ENCODE measurements at places on chromosomes 16 and 17.
A peak's percentile ranks its signal among the peaks of the same experiment; 100 is the strongest.

- DNase-seq = no peak
Observed at GRCh38 chr16:69307856-69308255, 3.3 kb upstream of the VPS4A start.

GRCh38 chr16:8855051-8855786 is 13.6 kb downstream of the CARHSP1 start:
- DNase-seq = peak; percentile 32

- DNase-seq = no peak
Observed at GRCh38 chr16:7332611-7333010, at the start of gene RBFOX1. TSS of gene RBFOX1 (plus strand) at chr16:7332845.

GRCh38 chr17:1953831-1954230 is 71.3 kb downstream of the RTN4RL1 start:
- DNase-seq = no peak

DNA sequence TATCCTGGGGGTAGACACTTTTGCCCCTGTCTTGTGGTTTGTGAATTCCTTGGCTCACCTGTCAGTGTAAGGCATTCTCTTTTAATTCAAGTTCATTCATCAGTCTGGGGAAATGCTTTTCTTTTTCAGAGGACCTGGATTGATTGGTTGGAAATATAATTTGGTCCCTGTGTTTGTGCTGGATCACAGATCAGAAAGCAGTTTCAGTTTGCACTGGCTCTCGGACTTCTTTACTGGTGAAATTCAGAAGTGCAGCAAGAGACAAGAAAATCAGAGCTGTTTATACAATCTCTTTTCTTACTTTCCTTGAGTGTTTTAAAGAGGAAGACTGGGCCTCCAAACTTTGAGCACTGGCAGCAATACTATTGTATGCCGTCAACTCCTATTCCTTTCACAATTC is 161.8 kb upstream of the KCNJ16 start:
- no peak for DNase-seq

GRCh38 chr16:22623351-22623781 is 112.7 kb downstream of the NPIPB5 start:
- no peak for DNase-seq

DNA sequence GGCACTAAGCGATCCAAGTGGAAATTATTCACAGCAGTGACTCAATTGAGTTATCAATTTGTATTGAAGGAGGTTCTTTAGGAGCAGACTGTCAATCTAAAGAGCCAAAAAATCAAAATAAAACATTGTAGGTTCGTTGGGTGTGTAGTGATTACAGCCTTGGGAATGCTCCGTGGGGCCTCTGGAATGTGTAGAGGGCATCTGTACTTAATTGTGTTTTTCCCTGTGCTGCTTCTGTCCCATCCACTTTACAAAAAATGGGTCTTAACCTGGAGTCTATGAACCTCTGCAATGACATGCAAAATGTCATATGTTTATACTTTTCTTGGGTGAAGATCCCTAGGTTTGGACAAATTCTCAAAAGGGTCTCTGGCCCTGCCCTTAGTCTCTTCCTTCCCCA is 215.1 kb downstream of the CCDC182 start:
- no peak for DNase-seq

DNA sequence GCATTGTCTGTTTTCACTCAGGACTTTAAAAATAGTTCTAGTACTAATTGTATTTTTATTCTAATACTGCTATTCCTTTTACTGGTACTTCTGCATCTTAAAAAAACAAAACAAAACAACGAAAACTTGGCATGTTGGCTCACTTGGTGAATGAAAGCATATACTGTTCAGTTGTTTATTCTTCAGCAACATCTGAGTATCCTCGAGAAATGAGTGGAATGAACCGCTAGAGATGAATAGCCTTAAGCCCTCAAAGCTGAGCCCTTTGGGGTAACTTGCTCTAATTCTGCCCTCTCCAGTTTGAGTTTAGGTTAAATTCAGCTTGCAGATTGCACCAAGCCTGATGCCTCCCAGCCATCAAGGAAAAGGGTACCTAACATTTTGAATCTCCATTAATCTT is 126.5 kb downstream of the WWOX start:
- DNase-seq = no peak

DNA sequence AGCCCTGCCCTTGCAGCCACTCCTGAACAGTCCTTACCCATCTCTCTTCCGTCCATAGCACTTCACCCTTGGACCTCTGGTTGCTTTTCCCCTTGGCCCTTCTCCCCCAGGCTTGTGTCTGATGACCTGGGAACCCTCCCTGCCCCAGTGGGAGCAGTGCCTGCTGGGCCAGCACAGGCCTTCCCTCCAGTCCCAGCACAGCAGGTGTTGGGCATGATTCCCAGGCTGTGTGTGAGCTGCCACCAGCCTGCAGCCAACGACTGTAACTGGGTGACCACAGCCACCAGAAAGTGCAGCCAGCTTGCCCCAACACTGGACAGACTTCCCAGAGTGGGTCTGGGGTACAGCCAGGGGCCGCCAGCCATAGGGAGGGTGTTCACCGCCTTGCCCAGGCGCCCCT is 30.0 kb downstream of the CRAMP1 start:
- no peak for DNase-seq

DNA sequence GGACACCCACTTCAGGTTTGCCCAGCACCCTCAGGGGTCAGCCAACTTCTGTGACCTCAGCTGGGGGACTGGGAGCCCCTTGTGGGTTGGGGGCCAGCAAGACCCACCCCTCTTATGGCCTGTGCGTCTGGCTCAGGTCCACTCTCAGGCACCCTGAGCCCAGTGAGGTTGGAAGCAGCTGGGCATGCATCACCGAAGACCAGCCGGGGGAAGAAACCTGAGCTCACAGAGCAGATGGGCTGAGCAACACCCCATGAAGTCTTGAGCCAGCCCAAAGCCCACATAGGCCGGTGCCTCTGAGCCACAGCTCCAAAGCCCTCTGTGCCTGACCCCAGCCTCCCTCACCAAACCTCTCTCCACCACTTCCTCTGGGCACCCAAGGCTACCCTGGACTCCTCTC is 166.7 kb downstream of the RBFOX3 start:
- DNase-seq = no peak

GRCh38 chr16:2244926-2245795 is 6.2 kb downstream of the ECI1 start:
- DNase-seq = no peak

DNA sequence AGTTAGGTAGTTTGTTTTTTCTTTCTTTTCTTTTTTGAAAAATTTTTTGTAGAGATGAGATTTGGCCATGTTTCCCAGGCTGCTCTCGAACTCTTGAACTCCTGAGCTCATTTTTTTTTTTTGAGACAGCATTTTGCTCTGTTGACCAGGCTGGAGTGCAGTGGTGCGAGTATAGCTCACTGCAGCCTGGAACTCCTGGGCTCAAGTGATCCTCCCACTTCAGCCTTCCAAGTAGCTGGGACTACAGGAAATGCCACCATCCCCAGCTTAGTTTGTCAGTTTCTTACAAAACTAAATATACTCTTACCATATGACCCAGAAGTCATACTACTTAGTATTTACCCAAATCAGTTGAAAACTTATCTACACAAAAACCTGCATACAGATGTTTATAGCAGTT is 14.4 kb upstream of the FBXO47 start:
- DNase-seq = no peak

GRCh38 chr17:58166682-58167081 is at the start of gene OR4D2:
TSS of gene OR4D2 (plus strand) at chr17:58166982. CDS start at chr17:58169656, 2,674 bp downstream.
- DNase-seq = no peak

DNA sequence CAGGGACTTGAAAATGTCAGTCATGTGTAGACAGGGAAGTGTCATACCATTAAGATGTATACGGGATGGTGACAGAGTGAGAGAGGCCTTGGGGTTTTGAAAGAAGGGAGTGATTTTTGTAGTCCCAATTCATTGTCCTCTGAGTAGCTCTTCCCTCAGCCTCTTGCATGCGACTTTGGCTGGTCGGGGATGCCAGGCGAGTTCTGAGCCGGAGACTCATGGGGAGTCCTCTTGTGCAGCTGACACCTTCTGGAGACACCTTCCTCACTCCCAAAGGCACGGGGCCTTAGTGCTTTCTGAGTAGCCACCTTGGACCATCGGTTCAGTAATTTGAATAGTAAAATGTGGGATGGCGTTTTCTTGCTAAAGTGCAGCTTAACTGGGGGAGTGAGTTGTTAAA is 144.7 kb downstream of the PRKCA start:
- no peak for DNase-seq

DNA sequence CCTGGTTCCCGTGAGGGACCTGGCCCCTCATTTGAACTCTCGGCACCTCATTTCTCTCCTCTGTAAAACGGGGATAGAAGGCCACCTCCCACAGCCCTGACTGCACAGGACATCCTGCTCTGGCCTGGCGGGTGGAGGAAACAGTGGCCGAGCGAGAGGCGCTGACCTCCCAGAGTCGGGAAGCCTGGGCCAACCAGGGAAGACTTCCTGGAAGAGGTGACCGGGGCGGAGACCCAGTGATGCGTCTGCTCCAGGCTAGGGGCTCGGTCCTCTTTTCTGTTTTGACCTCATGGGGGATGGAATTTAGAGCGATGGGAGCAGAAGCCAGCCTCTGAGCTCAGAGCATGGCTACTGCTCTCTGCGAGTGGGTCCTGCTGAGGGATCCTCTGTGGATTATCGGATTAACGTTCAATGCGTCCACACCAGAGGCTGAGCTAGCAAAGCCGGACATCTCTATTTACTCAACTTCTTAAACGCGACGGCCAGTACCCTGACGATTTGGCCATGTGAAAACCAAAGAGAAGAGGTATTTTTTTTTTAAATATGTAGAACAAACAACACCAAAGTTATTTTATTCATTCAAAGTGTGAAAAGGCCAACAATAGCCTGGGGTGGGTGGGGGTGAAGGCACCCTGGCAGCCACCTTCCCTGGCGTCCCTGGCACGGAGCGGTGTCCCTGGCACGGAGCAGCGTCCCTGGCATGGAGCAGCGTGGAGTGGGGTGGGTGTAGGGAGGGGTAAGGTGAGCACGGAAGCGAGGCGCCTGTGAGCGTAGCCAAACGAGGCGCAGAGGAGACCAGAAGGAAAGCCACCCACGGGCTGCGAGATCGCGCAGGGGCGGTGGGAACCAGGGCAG is 9.2 kb upstream of the MSLN start:
- DNase-seq = no peak

GRCh38 chr16:74591876-74592650 is 14.9 kb downstream of the GLG1 start:
- no peak for DNase-seq

DNA sequence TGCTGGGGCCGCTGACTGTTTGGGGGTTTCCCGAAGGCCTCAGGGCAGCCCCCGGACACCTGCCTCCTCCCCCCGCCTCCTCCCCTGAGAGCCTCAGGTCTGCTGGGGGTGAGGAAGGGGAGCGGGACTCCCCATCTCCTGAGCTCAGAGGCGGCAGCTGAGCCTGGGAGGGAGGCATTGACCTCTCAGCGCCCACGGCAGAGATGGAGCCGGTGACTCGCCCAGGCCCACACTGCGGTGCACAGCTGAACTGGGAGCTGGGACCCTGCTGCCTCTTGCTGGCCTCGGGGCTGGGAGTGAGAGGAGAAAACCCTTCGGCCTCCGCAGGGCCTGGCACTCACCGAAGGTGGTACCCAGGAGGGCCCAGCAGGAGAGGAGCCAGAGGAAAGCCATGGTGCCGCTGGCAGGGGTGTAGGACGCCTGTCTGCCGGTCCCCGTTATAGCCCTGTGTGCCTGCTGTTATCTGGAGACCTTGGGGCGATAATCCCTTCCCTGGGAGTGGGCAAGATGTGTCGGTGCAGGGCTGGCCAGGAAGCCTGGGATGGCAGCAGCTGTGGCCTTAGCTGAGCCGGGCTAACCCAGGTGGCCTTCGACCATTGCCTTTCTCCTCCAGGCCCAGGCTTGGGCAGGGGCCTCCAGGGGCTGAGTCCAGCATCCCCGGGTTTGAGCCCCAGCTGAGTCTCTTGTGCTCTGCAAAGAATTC is at the start of gene CTRB2:
Gene CTRB2, minus strand, starts transcription at position 413 of the 703 bp plus-strand sequence. Its CDS starts 20 bp downstream, at position 393.
- DNase-seq = no peak

DNA sequence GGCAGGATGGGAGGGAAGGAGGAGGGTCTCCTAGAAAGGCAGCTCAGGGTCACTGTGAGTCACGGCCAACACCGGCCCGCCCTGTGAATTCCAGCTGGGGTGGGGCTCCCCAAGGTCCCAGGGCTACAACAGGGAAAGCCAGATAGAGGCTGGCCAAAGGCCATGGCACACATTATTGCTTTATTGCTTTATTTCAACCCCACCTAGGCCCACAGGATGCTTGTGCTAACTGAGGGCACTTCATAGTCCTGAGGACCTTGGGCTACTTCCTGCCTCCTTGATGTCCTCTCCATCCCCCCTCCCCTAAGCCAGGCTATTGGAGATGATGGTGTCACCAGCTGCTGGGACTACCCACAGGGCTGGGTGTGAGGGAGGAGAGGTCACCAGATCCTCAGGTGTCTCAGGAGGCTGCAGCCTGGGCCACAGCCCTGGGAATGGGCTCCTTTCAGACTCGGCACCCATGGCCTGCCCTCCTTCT is 26.1 kb downstream of the LRRC75A start:
- DNase-seq = no peak

DNA sequence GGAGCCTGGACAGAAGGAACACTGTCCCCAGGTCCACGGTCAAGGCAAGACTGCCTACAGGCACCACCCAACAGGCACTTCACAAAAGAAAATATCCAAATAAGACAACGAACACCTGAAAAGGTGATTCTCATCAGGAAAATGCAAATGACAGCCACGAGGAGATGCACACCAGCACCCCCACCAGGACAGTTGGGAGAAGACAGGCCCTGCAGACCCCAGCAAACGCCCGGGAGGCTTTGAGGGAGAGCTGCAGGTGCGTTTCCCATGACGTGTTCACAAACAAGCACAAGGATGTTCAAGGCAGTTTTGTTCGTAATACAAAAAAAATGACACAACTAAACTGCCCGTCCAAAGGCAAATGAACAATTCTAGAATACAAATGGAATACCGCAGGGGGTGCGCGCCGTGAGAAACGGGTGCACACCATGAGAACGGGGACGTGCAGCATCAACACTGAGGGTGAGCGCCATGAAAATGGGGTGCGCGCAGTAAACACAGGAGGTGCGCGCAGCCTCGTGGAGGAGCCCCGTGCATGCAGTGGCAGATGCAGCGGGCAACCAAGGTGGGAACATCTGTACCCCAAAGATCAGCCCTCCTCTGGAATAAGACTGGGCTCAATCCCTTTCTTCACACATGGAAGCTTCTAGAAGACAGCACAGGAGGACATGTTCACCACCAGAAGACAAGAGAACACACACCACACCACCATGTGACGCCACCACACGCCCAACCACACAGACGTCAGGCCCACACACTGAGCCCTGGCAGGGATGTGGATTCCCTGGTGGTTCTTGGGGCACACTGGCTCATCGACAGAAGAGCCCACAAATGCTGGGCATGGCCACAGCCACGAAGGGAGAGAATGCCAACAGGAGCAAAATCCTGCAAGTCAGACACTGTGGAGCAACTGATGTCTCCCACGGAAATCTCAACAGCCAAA is 91.2 kb downstream of the ZNF778 start:
- DNase-seq = no peak

GRCh38 chr16:54006693-54007092 is 279.9 kb downstream of the IRX3 start:
- DNase-seq = no peak

- no peak for DNase-seq
Observed at GRCh38 chr17:16351831-16352230, 1.4 kb downstream of the CENPV start.

All from erythroblast (primary cell).